ENCODE measurements at places on chromosomes 7 and 10. TPM values are rescaled to one million over a fixed set of nuclear protein-coding genes. Genes with fewer than 3 reads are reported as not detected.

Gene PCLO
- 3.7 TPM for total RNA-seq

Gene GIMAP4
- 408 TPM for total RNA-seq

Gene MAT1A
- total RNA-seq, result not detected

Gene YAE1
- total RNA-seq, result 22.3 TPM

Gene CPN1
- not detected for total RNA-seq
